ENCODE measurements at places on chromosomes 2 and 18.

GRCh38 chr2:231602859-231603467, 10.3 kb downstream of the TEX44 start:
- DNase-seq, result peak; percentile 45

DNA sequence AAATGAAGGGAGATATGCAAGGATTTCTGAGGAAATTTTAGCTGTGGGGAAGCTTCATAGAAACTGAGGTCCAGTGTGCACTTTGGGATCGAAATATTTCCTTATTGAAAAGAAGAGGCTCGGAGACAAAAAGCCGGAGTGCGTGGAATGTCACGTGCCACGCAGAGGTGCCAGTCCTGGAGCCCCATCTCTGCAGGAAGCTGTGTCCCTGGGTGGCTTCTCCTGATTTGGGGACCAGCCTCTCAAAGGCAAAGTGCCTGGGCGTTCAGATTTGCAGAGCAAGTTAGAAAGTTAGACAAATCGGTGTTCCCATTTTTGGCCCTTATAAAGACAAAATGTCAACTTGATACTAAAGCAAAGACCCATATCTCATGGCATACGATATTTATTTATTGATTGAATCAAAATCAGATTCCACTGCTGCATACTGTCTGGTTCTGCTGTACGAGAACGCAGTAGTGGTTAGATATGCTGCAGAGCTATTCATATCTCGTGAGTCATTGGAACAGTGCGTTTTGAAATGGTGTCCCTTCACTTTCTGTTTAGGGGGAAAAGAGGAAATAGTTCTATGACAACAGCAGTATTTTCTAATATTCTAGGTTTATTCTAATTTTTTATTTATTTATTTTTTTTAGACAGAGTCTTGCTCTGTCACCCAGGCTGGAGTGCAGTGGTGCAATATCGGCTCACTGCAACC, 9.1 kb upstream of the ATG16L1 start:
- no peak for DNase-seq

DNA sequence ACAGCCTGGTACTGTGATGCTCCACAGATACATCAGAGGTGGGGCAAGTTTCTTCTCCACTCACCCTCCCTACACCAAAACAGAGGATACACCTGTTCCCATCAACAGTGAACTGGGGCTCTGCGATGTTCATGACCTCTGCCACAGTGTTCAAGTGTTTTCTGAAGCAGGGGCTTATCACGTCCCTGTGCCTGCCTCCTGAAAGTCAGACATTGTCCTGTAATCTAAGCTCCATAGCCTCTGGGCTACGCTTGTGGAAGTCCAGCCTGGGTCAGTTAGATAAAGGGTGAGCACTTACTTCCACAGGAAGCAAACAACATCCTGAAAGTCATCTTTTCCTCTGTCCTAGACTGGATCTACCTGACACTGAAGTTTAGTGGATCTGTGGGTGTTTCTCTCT, 20.2 kb upstream of the MRO start:
- DNase-seq, result no peak

- DNase-seq, result no peak
Observed at GRCh38 chr2:183224948-183225347, 100.7 kb downstream of the NUP35 start.

GRCh38 chr18:3350566-3351527, 88.9 kb downstream of the MYL12B start:
- no peak for DNase-seq

GRCh38 chr18:34637094-34637801, 72.8 kb upstream of the DTNA start:
- DNase-seq, result no peak

DNA sequence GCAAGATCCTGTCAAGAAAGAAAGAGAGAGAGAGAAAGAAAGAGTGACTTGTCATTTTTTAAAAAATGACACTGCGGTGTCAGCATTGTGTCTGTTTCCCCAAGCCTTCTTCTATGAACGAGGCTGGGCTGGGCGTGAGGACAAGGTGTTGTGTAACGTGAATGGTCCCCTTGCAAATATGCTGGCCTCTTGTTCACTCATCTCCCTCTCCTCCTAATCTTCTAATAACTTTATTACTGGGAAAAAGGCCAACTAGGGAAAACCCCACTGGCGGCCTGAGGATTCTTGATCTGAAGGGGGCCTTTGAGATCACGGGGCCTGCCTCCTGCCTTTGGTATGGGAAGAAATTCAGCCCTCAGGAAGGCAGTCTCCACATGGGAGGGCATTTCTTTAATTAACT, 163.1 kb downstream of the MIB1 start:
- no peak for DNase-seq

GRCh38 chr18:23209031-23209430, 73.7 kb downstream of the CABLES1 start:
- no peak for DNase-seq

DNA sequence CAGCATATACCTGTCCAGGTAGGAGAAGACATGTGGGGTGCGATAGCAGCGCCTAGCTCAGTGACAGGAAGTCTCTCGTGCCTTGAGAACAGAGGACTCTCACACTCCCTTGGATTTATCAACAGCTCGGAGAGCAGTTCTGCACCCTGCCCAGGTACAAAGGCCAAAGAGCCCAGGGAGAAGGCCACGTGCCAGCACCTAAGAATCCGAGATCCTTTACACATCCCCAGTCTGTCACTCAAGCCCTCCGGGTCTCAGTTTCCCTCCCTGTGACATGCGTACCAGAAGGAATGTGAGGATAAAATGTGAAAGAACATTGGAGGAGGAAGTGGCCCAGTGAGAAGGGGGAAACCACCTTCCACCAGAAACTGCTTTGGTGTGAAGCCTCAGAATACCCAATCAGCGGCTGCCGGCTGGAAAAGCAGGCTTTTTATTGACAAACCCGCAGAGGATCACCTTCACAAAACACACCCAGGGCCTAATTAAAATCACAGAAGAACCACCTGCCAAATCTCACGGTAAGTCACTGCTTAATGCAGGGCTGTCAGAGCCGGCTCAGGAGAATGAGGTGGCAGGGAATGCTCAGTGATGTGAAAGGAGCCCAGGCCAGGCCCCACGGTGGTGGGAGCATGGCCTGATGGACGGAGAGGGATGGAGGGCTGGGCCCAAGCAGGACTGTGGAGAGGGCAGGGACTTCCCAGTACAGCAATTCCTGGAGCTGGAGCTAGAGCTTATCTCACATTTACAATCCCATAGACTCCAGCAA, 66.3 kb downstream of the MYO5B start:
- DNase-seq, result no peak

GRCh38 chr2:7094231-7094741, 177.1 kb downstream of the RNF144A start:
- no peak for DNase-seq

DNA sequence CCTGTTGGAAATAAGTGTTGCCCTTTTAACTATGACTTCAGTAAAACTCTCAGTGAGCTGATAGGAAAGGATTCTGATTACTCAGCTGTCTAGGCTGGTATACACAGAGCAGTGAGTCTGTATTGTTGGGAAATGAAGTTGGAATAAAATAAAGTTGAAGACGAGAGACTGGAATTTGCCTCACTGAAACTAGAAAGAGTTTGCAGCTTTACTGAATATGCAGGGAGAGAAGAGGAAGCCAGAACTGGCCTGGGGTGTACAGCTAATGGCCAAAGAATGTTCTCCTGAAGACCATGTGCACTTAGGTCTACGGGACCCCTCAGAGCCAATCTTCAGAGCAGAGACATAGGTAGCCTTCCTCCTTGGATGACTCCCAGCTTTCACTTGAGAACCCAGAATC, 26.5 kb downstream of the EIF4E2 start:
- DNase-seq, result no peak

DNA sequence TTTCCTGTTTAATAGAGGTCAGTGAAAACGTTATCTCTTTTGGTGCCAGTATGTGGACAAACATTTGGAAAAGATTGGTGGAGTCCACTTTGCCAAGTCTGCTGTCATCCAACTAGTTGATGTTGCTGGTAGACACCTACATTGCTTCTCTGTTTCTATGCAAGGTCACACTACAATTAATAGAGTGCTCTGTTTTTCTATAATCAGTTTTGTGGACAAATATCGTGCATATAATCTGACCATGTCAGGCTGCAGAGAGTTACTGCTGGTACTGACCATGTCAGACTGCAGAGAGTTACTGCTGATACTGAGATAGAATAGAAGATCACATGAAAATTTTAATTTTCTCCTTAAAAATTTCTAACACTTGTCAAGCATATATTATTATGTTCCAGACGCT, 603.3 kb downstream of the TSN start:
- no peak for DNase-seq

DNA sequence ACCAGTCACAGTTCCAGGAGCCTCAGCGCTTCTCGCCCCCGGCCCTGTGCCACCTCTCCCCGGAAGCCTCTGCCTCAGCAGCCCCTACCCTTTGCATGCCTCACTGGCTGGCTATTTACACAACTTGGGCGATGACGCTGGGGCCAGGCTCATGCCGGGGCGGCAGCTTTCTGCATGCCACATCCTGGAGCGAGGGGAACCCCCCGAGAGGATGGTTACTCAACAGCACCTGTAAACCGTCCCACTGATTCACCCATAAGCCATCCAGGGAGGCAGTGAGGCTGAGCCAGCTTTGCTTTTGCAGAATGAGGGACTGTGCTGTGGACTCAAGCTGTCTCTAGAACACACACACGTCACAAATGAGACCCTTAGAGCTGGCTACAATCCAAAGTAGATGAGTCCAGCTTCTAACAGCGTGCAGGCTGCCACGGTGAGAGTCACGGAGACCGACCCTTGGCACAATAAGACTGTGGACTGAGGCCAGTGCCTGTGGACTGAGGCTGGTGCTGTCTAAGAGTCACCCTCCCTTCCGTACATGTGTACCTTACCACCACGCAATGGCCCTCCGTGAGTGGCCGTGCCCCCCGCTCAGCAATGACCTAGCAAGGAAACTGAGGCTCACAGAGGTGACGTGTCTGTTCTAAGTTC, 45.6 kb upstream of the ODC1 start:
- no peak for DNase-seq

DNA sequence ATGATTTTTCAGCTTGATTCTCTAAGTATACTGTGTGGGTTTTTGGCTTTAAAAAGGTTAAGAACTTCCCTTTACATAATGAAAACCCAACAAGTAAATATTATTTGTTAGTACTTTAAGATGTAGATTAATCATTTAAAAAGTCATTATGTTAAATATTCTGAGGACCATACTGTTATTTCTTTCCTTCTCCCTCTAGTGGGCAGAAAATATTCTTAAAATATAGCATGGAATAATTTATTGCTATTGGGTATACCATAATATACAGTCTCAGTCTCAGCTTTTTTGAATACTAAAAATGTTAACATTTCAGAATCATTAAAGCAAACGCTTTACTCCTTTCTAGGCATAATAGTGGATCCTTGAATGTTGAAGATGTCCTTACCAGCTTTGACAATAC, 28.1 kb downstream of the CAMKMT start:
- DNase-seq, result no peak

DNA sequence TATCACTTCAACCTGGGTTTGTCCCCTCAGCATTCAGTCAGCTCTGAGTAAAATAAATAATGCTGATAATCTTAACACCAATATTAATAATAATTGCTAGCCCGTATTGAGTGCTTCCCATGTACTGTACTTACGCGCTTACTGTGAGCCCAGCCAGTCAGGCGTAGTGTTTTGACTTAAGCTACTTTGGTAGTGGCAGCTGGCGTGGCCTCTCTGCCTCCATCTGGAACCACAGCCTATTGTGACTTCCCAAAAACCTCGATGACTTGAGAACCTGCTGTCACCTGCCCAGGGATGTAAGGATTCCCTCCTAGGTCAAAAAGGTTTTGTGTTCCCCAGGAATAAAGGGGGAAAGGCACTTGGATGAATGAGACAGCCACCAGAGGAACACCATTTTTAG, 53.2 kb downstream of the SUMO1 start:
- DNase-seq, result no peak

DNA sequence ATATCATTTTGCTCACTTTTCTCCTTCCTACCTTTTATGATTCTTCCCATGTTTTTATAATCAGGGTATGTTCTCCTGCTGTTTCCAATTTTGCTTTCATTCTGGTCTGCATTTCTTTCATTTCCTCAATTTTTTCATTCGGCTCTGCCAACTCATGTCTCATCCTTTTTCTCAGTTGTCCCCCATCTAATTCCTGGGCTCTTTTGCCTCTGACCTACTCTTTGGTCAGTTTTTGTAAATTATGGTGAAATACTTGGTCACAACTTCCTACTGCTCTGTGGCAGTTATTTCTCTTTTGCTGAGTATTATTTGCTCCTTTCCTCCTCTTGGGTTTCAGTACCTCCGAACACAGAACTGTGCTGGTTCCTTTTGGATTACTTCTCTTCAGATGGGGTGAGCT, 27.5 kb downstream of the MYO7B start:
- no peak for DNase-seq

GRCh38 chr2:50355891-50356290, 676.0 kb downstream of the NRXN1 start:
- DNase-seq, result no peak
